ENCODE measurements at places on chromosomes 3 and 15. TPM values are rescaled to one million over a fixed set of nuclear protein-coding genes. Genes with fewer than 3 reads are reported as not detected.

SEMA6D gene
- 43.9 TPM for polyA plus RNA-seq

TPRA1 gene
- 33.7 TPM for polyA plus RNA-seq

CHRFAM7A gene
- 4.1 TPM for polyA plus RNA-seq

CCR1 gene
- 2.6 TPM for polyA plus RNA-seq

GABRB3 gene
- polyA plus RNA-seq: 7.3 TPM

GATM gene
- 213 TPM for polyA plus RNA-seq

PLA2G4E gene
- polyA plus RNA-seq: not detected

HIGD2B gene
- polyA plus RNA-seq: not detected

IQCF2 gene
- not detected for polyA plus RNA-seq

LYZL4 gene
- not detected for polyA plus RNA-seq

GOLGA8T gene
- polyA plus RNA-seq: not detected

INSYN1 gene
- polyA plus RNA-seq: 25.1 TPM

COLQ gene
- 4.7 TPM for polyA plus RNA-seq

NEO1 gene
- 122 TPM for polyA plus RNA-seq

IFT80 gene
- polyA plus RNA-seq: 71.0 TPM

MYEF2 gene
- polyA plus RNA-seq: 43.1 TPM

STRC gene
- polyA plus RNA-seq: 0.64 TPM

IFT122 gene
- polyA plus RNA-seq: 49.3 TPM

EFCC1 gene
- 2.9 TPM for polyA plus RNA-seq

MAP1A gene
- polyA plus RNA-seq: 8.7 TPM

MAP3K13 gene
- 54.2 TPM for polyA plus RNA-seq

GPR149 gene
- not detected for polyA plus RNA-seq

SLC51B gene
- polyA plus RNA-seq: 10.1 TPM

RASGRF1 gene
- 0.92 TPM for polyA plus RNA-seq

GCNT3 gene
- 0.56 TPM for polyA plus RNA-seq

CD96 gene
- polyA plus RNA-seq: 2.3 TPM

LZTFL1 gene
- 72.5 TPM for polyA plus RNA-seq

TOP2B gene
- 269 TPM for polyA plus RNA-seq
